NCI-H1092 (cell line): ENCODE measurements at places on chromosomes 3 and 15.

DNA sequence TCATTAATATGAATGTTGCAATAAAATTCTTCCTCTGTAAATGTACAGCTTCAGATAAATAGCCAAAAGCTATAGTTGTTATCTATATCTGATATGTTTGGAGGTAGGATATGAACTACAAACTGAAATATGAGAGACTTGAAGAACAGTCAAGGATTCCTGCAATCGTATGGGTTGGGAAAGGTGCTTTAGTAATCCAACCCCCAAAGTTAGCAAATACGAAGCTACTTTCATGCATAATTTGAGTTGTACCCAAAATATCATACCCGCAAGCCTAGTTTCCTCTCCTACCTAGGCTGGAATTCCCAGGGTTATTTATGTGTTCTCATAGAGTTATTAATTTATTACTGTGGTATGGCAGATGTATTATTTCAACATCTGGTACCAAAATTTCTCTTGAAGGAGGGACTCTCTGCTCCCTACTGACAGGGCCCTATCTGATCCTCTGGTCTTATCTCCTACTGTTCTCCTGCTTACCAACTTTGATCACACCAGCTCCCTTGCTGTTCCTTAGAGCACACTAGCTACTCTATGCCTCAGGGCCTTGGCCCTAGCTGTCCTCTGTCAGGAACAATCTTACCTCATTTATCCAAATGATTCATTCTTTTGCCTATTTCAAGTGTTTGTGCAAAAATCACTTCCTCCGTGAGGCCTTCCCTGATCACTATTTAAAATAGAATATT is 140.4 kb upstream of the CCDC54 start:
- no peak for DNase-seq

DNA sequence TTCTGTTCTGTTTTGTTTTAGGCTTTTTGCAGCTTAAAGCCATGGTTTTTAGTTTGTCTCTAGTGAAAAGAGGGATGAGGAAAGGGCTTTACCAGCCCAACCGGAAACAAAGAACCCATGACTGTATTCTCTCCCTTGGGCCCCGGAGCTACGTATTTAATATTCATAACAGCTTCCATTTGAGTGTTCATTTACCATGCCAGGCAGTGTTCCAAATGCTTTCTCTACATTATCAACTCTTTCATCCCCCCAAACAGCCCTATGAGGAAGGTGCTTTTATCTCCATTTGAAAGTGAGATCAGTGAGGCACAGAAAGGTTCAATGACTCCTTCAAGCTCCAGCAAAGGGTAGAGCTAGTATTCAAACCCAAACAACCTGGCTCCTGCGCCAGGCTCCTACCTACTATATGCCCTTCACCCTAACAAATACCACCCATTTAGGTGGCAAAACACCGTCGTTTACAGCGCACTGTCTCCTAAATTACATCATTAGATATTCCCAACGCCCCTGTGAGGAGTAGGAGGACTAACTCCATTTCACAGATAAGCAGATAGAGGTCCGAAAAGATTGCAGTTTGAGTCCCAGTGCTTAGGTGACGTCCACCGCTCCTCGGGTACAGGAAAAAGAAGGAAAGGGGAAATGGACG is 27.9 kb downstream of the GTPBP8 start:
- no peak for DNase-seq

DNA sequence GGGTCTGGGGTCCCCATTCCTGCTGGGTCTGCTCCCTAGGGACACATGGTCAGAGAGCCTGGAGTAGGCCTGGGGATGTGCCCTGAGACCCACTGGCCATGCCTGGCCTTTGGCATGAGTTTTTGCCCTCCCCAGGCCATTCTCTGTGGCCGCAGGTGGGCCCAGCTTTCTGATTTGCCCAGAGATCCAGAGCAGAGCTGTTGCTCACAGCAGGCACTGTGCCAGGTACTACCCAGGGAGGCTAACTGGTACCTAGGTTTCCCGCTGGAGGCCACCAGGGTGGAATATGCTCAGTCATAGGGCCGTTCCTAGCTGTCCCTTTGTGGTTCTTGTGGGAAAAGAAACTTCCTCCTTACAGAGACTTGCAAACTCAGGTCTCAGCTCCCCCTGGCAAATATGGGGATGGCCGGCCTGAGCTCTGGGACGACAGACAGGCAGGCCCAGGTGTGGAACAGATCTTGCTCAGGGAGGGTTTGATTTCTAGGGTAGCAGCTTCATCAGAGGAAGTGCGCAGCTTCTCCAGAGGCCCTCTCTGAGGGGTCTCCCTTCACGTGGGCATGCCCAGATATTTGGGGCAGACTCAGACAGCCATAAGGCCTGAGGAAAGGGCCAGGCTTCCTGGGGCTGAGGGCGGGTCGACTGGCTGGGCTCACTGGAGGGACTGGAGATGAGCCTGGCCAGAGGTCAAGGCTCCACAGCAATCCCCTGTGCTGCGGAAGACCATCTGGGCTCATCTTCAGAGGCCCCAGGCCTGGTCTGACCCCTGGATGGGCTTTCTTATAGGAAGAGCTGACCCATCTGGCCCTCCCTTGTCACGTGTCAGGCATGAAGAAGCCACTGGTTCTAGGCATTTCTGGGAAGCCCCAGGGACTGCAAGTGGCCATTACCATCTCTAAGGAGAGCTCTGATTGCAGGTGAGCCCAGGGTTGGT is 28.0 kb downstream of the ACAA1 start:
- DNase-seq, result no peak

- DNase-seq, result no peak
Measured at GRCh38 chr3:9647450-9647849, 1.9 kb upstream of the MTMR14 start.

- DNase-seq, result no peak
Measured at GRCh38 chr3:142647856-142648255, 51.7 kb downstream of the PLS1 start.

DNA sequence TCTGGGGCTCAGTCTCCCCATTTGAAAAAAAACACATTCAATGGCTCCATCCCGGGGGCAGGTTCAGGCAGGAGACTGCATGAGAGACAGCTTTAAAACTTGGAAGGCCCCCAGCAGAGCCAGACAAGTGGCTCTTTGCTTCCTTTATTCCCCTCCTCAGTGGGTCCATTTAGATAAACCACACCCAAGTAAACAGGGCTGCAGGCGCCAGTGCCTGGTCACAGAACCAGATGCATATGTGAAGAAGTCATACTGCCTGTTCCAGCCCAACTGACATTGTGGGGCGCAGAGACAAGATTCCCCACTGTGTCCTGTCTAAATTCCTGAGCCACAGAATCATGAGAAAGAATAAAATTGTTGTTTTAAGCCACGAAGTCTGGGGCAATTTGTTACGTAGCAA is 9.0 kb downstream of the FBN1 start:
- no peak for DNase-seq

GRCh38 chr3:172101107-172101506 is 61.7 kb downstream of the FNDC3B start:
- no peak for DNase-seq

- peak; percentile 2 for DNase-seq
Measured at GRCh38 chr15:37900326-37901221, 33.9 kb upstream of the TMCO5A start.

- DNase-seq, result no peak
Measured at GRCh38 chr3:79250746-79251145, 517.1 kb downstream of the ROBO1 start.

DNA sequence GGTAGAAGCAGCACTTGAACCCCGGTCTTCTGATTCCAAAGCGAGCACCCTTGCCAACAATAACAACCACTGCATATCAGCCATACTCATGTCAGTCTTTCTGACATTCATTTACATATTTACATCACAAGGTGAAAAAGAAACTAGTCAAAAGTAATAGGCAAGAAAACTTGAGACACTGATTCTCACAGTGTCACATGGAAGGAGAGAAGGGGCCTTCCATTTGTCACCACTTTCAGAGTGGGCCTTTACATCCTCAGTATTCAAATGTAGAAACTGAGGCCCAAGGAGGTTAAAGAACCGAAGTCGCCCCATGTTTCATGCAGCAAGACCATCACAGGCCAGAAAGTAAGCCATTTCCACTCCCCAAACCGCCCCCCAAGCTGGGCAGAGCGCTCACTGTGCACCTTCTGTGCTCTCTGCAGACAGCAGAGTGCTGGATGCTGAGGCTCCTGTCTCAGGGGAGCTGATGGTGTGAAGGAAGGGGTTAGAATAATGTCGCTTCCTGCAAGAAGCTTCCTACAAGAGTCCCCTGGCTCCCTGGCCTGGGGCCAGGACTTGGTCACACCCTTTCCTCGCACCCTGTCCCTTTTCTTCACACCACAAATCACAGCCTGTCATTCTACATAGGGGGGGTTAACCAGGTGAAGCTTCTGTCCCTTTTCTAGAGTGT is 260.1 kb downstream of the UACA start:
- DNase-seq, result no peak

- no peak for DNase-seq
Measured at GRCh38 chr15:94677202-94677790, 445.9 kb downstream of the MCTP2 start.

DNA sequence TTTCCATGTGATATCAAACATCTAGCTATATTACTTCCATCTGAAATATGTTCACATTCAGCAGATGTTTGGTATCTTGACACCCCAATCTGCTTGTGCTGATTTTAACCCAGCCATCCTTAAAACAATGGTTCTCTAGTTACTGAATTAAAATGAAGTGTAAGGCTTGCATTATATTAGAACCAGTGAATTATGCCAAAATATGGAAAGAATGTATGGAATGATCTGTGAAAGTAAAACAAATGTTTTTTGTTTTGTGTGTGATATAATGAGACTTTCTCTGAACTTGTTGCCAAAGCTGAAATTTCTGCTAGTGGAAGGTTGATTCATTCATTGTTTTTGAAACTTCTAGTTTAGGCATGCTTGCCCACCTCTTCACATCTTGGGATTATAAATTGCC is 317.1 kb downstream of the MEX3B start:
- no peak for DNase-seq

- DNase-seq, result no peak
Measured at GRCh38 chr3:108171106-108171505, 51.1 kb downstream of the IFT57 start.

DNA sequence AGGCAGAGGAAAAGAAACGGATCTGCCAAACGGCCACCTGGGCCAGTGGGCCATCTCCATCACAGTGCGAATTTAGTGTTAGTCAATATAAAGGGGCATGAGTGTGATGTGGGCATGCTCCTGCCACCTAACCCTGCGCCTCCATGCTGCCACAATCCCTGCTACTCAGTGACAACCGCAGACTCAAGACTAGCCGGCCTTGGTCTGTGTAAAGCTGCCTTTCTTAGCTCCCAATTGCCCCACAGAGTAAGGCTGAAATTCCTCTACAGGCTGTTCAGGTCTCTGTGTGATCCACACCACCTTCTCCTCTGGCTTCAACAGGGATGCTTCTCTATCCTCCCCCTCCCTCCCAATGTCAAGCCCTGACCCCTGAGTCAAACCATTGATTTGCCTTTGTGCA is 269.7 kb downstream of the XXYLT1 start:
- no peak for DNase-seq

DNA sequence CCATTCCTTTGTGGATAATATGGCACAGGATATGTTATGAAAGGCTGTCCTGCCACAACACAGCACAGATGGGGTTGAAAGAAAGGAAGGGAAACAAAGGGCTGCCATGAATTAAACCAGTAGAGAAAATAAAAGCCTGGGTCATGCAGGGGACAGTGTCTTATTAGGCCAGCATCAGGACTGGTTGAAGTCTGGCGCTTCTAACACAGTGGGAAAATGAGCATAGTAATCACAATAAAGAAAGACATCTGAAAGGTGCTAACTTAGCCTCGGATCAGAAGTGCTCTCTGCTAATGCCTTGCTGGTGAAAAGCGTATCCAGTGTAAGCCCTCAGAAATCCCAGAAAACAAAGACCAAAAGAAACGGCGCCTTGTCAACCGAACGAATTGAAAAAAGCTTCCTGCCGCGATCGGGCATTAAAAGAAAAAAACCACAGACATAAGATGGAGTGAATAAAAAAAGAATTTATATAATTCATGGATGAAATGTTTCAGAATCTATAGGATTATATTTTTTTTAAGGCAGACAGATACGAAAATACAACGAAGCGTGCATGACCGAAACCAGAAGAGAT is 566 bp upstream of the MKRN3 start:
- no peak for DNase-seq

DNA sequence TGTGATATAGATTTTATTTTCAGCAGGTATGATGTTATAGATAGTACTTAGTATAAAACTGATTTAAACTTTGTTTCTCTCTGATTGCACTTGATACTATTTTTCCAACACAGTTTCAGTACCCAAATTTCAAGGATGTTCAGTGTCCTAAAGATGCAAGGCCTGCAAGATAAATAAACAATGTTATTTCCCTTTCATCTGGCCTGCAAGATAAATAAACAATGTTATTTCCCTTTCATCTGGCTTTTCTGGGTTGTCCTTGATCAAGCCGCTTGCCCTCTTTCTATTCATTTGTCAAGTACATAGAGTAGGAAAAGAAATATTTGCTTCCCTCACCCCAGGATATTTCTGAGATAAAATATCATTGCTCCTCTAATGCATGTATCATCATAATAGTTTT is 571.0 kb downstream of the FGF12 start:
- no peak for DNase-seq

DNA sequence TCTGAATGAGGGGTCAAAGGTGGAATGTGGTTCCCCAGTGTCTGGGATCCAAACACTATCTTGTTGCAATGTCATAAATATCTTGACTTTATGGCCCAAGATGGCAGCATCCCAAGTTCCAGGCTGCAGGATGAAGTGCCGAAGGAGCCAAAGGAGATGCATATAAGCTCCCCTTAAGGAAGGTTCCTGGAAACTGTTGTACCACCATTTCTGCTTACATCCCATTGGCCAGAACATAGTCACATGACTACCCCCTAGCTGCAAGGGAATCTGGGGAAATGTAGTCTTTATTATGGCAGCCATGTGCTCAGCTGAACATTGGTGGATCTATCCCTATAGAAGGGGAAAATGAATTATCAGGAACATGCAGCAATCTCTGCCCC is 54.3 kb downstream of the BDH1 start:
- no peak for DNase-seq

GRCh38 chr15:95170561-95171380 is 939.4 kb downstream of the MCTP2 start:
- DNase-seq, result no peak

GRCh38 chr3:7697548-7697947 is 804.1 kb upstream of the LMCD1 start:
- DNase-seq, result no peak

- no peak for DNase-seq
Measured at GRCh38 chr3:23691357-23691895, 114.3 kb upstream of the UBE2E1 start.
